Ovary (tissue), 10 donors: ENCODE measurements at places on chromosomes 5 and 9. TPM values are rescaled to one million over a fixed set of nuclear protein-coding genes. Genes with fewer than 3 reads are reported as not detected.

GRCh38 chr5:142548739-142549275, 137.1 kb downstream of the FGF1 start:
- DNase-seq, result no peak

DNA sequence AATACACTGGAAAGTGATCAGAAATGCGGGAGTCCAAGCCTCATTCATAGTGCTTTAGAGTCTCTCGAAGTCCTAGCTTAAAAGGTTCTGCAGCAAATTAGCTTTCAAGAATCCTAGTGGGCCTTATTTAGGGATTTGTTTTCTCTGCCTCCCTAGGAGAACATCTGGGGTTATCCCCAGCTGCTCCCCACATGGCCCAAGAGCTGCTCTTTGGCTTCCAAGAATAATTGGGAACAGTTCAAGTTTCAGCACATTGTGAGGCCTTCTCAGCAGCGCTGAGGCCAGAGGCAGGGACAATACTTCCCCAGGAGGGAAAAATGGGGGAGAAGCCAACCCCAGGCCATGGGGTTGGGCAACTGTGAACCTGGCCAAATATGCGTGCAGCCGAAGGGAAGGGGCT, 108.7 kb downstream of the LIFR start:
- DNase-seq, result peak; percentile 60

GRCh38 chr9:98791608-98792490, 4.5 kb downstream of the ANKS6 start:
- no peak for DNase-seq

- no peak for DNase-seq
These were observed 507.0 kb upstream of the PTGER4 start for GRCh38 chr5:40172721-40173120.

- DNase-seq, result no peak
These were observed 114.3 kb upstream of the CDH18 start for GRCh38 chr5:20102293-20102692.

DNA sequence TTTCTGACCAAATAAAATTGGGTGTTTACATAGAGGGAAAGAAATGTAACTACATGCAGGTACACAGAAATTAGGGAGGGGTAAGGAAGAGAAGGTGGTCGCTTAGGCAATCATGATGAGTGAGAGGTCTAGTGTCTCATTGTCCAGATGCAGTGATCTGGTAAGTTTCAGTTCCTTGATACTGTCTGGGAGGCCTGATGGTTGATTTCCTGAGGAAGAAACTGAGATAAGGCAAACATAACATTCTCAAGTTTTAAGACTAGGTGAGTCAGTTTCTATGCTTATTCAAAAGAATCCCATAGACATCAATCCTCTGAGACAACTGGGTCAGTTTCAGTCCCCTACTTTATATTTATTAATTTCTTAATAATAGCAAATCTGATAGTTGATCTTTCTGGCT, 843.3 kb upstream of the CDH10 start:
- DNase-seq, result no peak

DNA sequence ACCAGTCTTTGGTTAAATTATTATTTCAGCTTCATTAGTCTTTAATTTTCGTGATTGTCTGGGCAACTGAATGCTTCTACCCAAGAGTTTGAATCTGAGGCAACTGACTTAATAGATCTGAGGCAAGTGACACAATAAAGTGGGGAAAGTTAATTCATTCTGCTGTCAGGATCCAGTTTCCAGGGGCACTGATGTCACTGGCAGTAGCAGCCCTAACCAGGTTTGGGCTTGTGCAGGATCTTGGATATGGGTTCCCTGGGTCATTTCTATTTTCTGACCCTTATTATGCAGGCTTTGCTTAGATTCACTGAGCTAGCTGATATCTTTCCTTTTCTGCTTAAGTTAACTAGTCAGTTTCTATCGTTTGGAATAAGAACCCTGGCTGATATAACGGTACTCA, 9.6 kb downstream of the SREK1IP1 start:
- no peak for DNase-seq

DNA sequence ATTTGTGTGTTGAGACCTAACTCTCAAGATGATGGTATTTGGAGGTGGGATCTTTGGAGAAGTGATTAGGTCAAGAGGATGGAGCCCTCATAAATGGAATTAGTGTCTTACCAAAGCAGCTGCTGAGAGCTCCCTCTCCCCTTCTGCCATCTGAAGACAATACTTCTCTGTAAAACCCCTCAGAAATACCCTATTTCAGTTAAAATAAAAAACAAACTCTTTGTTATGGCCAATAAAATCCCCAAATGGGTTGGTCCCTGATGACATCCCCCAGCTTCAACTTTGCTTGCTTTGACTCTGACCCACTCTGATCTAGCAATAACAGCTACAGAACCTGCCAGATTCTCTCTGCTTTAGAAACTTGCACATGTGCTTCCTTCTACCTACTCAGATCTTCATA, 100.9 kb downstream of the SNCAIP start:
- no peak for DNase-seq

DNA sequence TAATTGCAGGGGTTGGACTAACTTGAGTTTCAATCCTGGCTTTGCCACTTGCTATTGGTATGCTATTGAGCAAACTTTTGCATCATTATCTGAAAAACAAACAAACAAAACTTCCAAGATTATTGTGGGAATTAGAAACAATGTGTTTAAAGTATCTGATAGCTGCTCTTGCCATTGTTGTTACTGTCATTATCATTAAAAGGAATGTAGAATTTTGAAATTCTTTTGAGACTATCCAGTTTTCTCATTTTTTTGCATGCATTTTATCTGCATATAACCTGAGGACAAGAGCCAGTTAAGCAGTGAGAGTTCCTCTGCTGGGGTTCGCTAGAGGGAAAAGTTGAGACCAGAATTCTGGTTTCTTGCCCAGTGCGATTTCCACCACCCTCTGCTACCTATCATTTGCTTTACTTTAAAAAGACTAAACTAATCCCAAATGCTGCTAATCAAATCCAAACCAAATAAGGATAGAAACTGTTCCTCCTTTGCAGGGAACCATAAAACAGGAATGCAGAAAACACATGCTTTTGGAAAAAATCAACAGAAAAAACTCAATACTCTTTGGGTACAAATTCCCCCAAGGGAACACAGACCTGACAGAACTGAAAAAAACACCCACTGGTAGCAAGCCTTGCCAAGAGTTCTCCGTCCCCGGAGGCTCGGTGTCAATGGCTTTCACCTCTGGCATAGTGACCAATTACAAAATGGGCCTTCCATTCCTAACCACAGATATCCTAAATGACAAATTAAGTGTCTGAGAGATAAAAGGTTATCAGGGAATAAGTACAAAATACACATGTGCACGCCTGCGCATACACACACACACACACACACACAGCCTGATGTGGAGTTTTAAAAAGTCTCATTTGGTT, 373.7 kb downstream of the ARL15 start:
- no peak for DNase-seq

GRCh38 chr5:124719113-124719967, 27.1 kb downstream of the ZNF608 start:
- no peak for DNase-seq

- no peak for DNase-seq
These were observed 25.4 kb upstream of the ZSWIM6 start for GRCh38 chr5:61306531-61307131.

The GALT gene
- 52.3 TPM for total RNA-seq

The LVRN gene
- 4.6 TPM for total RNA-seq

The GARIN3 gene
- not detected for total RNA-seq

The ZNF346 gene
- total RNA-seq, result 24.2 TPM

The IL31RA gene
- 0.24 TPM for total RNA-seq

The OTULINL gene
- total RNA-seq, result 4.6 TPM

The LHX3 gene
- total RNA-seq, result not detected

The FSD1L gene
- 3.1 TPM for total RNA-seq

The ENG gene
- total RNA-seq, result 265 TPM

The CPLANE1 gene
- 23.7 TPM for total RNA-seq

The C9orf50 gene
- total RNA-seq, result not detected

The RMND5B gene
- total RNA-seq, result 33.0 TPM
